ENCODE measurements at places on chromosomes 2 and 18. TPM values are rescaled to one million over a fixed set of nuclear protein-coding genes. Genes with fewer than 3 reads are reported as not detected.

Gene AMER3
- total RNA-seq = not detected

Gene UGT1A3
- total RNA-seq = not detected

Gene DES
- total RNA-seq = 1.2 TPM

Gene CNGA3
- 0.29 TPM for total RNA-seq

Gene EVX2
- under 0.01 TPM for total RNA-seq

GRCh38 chr2:185274718-185275484 lies 463.7 kb upstream of the FSIP2 start:
- DNase-seq = no peak

GRCh38 chr18:10453806-10454680 lies at the start of gene APCDD1:
APCDD1 (plus strand) TSS chr18:10454635; CDS start chr18:10454982, 347 bp downstream.
- no peak for DNase-seq

DNA sequence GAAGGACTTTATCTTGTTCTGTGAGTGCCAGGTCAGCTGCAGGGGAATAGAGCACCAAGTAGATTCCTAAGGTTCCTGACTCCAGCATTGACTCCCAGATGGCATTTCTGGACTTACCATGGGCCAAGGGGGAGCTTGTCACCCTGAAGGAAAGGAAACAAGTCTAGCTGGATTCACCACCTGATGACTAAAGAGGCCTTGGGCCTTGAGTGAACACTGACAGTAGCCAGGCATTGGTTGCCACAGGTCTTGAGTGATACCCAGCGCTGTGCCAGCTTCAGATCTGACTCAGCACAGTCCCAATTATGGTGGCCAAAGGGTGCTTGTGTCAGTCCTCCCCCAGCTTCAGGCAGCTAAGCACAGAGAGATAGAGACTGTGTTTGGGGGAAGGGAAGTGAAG lies 40.1 kb upstream of the CAPN13 start:
- DNase-seq = no peak

GRCh38 chr2:29802986-29803385 lies 118.4 kb downstream of the ALK start:
- no peak for DNase-seq

DNA sequence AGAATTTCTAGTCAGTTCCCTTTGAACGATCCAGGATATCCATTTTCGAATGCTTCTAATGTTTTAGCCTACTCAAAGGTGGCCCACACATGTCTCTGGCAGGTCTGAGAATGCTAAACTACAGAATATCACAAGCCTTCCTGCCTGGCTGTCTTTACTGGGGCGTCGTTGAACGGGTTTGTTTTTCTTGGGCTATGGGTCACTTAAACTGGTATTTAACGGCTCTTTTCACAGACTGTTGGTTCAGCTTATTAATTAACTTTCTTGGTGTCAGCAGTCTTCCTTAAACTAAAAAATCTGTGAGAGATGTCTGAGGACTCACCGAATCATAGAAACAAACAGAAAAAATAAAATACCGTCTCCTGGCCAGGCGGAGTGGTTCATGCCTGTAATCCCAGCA lies 563.2 kb upstream of the NRP2 start:
- DNase-seq = no peak

DNA sequence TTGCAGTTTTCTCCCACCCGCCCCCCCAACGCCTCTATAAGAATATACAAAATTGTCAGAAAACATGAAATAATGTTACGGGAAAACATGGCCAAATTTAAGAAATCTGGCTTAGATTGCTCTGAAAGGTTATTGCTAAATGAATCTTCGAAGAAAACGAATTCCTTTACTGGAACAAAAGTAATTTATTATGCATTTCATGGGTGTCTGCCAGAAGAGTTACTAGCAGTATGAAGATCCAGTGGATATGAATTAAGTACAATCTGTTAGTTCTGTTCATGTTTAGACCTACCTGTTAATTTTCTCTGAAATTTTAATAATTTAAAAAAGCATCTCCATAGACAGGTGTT lies 21.9 kb downstream of the GATA6 start:
- no peak for DNase-seq

DNA sequence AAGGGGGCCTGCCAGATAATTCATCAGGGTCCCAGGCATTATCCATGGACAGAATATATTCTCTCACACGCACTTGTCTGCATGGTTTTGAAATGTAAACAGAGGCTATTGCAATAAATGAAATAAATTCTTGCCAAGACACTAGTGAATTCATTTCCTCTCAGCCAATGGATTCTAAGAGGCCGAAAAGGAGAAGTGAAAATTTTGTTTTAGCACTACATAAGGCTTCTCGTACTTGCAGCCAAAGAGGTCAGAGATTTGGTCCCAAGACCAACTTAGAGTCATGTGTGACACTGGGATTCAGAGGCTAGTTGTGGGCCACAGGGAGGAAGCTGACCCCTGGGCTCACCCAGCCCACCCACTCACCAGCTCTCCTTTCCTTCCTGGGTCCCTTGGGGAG lies 184.1 kb upstream of the GLI2 start:
- no peak for DNase-seq

- no peak for DNase-seq
Observed at GRCh38 chr18:55775972-55776371, 188.0 kb upstream of the TCF4 start.

DNA sequence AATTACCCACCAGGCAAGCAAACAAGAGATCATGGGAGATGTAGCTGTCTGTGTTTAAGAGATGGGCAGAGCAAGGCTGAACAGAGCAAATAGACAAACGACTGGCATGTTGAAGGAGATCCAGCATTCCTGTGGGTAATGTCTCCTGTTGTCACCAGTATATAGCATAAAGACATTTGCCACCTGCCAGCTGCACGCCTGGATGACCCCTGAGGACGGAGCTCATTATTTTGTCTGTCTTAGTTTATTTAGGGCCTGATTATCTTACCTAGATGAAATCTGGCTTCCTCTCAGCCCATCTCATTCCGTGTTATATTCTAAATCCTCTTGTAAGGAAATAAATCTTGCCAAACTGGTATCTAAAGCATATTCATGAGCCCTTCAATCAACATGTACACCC lies 510.3 kb upstream of the LINC00305 start:
- DNase-seq = no peak

DNA sequence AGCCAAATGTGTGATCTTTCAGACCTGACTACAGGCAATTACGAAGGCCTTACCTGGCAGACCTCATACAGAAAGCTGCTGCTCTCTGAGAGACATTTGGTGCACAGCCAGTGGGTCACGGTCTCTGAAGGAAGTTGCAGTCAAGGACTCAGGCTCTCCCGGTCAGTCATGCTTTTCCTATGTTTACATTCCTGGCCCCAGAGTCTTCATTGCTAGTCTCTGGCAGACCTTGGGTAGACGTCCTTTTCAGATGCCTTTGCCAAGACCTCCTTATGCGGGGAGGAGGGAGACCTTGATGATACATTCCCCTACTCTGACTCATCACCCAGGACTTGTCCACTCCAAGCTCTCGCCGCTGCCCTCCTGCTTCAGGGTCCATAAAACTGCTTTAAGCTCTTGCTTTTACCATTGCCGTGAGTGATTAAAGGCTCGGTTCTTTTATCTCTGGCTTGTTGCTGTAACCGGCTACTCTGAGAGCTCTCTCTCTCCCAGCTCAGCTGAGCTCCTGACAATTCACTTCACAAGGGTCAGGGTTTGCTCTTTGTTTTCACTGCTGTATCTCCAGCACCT lies 62.0 kb upstream of the SLC35F5 start:
- peak; percentile 89 for DNase-seq

- peak; percentile 64 for DNase-seq
Observed at GRCh38 chr2:119249855-119250717, 26.5 kb downstream of the STEAP3 start.

DNA sequence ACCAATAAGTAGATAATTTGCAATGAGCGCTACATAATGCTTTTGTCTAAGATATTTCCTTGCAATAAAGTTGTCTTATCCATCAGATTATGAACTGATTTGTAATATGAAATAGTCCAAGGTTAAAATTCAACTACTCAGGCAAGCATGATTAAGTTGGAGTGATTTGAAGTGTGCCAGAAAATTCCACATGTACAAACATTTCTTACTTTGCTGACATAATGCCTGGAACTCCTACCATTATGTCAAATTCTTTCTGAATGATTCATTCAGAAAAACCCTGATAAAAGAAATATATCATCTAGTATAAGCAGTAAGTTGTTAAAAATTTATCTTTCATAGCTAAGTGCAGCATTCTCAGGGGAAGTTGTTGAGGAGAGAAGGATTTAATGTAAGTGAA lies 87.3 kb downstream of the CBLN2 start:
- no peak for DNase-seq

DNA sequence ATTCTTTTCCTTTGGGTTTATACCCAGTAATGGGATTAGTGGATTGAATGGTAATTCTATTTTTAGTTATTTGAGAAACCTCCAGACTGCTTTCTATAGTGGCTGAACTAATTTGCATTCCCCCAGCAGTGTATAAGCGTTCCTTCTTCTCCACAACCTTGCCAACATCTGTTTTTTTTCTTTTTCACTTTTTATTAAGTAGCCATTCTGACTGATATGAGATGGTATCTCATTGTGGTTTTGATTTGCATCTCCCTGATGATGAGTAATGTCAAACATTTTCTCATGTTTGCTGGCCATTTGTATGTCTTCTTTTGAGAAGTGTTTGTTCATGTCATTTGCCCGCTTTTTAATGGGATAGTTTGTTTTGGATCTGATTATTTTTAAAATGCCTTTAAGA lies 64.1 kb upstream of the MEIS1 start:
- no peak for DNase-seq

All from osteoblast (primary cell).